Activated T-cell treated with anti-CD3 and anti-CD28 coated beads, Interleukin-2, amount 50 U/mL, for 48 hours (primary cell): ENCODE measurements at places on chromosomes 6 and 20.

DNA sequence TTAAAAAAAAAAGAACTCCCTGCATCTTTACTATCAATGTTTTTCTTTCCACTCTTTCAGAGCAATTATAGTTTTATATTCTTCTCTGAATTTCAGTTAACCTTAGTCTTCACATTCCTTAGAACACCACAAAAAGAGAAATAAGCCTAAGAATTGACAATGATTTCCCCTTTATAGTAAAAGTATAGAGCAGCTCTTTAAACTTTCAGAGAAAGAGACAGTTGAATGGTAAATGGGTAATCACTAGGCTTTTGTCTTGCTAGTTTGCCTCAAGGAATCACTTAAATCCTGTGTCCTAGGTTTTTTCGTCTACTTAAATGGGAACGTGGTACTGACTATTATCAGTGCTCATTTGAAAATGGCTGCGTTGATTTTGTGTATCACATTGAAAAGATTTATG, 31.8 kb downstream of the SLX4IP start:
- no peak for DNase-seq

- DNase-seq, result no peak
Observed at GRCh38 chr6:93418033-93418407, 1.3 kb downstream of the EPHA7 start.

DNA sequence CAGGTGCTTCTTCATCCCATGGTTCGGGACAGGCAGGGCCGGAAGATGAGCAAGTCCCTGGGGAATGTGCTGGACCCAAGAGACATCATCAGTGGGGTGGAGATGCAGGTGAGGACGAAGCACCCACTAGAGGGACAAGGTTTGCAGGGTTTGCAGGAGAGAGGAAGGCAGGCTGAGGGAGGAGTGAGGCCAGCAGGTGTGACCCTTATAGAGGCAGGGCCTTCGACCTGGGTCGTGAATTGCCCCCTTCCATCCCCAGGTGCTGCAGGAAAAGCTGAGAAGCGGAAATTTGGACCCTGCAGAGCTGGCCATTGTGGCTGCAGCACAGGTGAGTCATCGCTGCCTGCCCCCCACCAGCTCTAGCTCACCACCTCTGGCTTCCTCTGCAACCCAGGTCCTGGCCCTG, 8.4 kb downstream of the VARS2 start:
- DNase-seq, result no peak

DNA sequence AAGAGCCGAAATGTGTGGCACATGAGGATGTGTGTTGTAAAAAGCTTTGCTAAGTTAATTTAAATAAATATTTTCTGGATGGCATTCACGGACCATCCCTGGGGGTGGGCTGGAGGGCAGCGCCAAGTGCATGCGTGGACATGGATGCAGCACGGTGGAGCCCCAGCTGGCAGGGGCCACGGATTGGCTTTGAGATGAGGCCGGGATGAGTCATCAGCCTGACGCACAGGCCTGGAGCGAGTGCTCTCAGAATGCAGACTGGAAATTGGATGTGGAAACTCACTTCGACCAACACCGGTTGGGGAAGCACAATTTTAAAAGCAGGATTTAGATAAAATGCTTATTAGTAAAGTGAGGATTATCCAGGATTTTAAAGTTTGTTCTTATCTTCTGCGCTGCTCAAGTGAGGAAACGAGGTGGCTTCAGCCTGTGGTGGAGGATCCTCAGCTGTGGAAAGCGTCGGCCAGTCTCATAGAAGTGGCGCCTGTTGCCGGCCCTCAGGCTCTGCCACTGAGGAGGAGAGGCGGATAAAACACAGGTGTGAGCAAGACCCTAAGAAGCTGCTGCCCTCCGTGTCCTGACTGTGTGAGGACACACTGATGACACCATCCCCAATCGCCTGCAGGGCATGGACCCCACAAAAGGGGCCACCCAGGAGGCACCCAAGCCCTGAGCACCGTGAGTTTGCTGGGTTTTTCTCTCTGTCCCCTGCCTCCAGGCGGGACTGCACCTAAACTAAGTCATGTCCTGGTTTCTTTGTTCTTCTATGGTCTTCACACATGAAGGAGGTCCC, 279.7 kb downstream of the CDH4 start:
- no peak for DNase-seq

DNA sequence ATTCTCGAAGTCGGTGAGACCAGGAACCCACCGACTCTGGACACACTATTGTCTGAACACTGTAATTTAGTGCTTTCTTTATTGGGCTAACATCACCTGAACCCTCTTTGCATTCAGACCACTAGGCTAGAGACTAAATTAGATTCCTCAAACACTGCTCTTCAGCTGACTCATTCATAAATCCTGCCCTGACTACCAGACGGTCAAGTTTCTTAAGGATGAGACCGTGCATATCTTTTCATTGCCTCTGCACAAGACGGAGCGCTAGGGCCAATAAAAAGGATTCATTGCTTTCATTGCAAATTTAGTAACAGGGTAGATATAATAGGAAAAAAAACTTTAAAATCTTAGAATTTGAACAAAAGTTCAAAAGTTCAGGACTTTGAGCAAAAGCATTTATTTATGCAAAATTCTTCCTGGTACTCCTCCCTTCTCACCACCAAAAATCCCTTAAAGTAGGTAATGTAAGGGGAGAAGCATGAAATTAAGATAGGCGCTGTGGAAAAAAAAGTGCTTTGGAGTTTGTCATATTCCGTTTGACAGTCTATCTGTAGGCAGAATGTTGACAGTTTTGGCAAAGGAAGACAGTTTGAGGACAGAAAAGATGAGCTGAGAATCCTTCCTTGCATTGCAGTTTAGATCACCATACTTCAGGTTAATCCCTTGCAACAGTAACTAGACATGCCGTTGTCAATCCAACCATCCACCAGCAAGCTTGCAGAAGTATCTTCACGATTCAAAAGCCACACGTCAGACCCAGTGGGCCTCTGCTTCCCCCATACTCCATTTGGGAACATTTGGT, 328.6 kb upstream of the JARID2 start:
- no peak for DNase-seq

DNA sequence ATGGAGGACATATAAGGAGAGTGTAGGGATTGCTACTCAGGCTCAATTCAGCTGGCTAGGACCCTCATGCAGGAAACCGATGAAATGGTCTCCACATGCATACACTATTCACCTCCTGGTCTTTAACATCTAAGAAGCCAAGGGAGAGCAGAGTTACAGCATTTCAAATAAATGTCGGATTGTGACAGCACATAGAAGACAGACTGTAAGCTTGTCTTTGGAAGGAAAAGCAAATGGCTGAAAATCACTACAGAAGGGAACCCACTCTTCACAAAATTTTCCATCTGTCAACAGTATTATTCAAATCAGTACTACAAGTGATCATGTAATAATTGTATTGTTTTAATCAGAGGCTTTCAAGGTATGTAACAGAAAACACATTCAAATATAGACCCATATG, 72.9 kb downstream of the ATG5 start:
- DNase-seq, result no peak

DNA sequence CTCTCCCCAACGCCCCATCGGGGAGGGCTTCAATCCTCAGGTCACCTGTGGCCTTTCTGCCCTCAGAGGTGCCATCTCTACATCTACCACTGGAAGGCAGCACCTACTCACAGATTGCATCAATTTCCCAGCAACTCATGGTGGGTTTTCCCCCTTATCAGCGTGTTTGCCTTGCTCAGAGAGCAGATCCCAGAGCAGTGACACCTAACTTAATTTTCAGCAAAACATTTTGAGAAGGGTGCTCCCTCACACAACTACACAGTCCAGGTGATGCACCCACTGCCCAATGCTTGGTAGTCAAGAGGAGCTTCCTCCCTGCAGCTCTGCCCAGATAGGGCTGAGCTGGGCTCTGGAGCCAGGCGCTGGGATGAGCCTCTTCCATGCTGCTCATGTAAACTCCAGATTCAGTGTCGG, 48.2 kb downstream of the PLG start:
- no peak for DNase-seq

DNA sequence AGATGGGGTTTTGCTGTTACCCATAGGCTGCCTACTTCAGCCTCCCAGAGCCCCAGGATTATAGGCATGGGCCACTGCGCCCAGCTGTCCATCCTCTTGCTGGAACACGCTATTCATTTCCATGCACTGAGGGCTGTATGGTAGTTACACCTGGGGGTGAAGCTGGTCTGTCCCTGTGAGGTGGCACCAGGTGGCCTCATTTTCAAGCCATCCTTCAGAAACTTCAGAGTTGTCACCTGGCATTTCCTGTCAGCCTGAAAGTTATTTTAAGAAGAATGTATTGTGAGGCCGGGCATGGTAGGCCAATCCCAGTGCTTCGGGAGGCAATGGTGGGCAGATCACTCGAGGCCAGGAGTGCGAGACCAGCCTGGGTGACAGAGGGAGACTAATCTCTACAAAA, 147.6 kb downstream of the DTNBP1 start:
- no peak for DNase-seq

DNA sequence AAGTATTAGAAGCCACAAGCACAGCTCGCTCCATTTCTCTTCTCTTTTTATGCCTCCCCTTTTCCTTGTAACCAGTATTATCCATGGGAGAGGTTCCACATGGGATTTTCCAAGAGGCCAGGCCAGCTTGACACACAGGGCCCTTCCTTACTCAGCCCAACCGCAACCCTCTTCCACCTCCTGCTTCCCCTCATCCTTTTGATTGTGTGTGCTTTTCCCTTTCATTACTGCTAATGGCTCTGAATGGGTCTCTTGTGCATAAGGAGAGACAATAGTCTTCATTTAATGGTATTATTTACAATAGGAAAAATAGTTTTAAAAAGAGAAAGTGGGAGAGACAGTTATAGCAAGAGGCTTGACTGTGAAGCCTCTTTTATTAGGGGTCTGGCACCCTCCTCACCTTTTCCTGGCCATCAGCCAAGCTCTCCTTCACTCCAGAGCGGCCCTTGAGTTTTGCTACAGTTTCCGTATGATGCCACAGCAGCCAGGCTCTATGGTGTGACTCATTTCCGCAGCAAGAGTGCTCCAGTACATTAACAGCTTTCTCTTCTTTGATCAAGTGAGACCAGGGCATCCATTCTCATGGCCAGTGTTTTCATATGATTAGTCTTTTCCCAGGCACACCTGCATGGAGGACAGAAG, 579.5 kb downstream of the TFAP2B start:
- no peak for DNase-seq

DNA sequence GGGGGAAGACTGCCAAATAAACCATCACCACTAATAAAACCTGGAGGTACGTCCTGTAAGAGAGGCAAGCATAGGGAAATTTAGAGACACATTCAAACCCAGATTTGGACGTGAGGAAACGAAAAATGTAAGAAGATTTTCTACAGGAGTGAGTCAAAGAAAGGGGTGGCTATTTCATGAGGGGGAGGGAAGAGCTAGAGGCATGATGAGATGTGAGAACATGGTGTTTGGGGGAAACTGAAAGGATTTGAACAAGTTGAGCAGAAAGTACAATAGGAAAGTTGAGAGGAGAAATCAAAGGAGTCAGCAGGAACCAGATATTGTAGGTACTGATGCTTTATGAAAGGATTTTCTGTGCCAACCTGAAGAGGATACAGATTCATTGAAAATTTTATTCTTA, 179.1 kb upstream of the HS3ST5 start:
- DNase-seq, result no peak

GRCh38 chr6:96164802-96165201, 149.0 kb downstream of the FUT9 start:
- DNase-seq, result no peak

- DNase-seq, result no peak
Observed at GRCh38 chr6:135094403-135094821, 39.8 kb upstream of the HBS1L start.

- DNase-seq, result no peak
Observed at GRCh38 chr6:74991573-74992332, 214.1 kb downstream of the COL12A1 start.

DNA sequence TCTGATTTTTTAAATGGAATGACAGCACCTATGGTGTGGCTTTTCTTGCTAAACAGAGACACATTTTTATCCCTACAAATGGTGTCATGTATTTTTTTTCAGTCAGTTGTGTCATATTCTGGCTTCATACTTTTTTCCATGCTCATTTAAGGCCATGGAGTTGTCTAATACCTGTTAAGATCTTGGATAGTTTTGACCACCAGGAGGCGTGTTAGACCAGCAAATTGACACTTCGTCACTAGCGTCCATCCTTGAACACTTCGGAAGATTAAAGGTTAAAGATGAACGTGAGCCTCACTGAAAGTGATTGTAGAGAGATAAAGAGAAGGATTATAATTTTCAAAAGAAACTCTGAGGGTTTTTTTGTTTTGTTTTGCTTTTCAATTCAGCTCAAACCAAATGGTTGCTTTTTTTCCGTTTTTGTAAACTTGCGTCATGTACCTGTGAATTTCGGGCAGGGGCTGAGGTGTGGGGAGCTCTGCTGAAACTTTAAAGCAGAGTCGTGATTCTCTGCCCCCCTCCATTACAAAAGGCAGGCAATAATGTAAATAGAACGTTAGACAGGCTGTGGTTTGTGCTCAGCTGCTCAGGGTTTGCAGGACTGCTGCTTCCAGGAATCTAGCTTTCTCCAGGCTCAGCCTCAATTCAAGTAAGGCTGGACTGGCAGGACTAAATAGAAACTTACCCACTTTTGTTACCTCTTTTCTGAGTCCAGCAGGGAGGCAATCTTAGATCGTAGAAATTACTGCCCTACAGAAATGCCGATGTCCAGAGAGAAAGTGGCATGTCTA, 245.1 kb downstream of the FOXA2 start:
- DNase-seq, result peak; percentile 29

GRCh38 chr20:53736757-53737395, 143.2 kb upstream of the ZNF217 start:
- no peak for DNase-seq

DNA sequence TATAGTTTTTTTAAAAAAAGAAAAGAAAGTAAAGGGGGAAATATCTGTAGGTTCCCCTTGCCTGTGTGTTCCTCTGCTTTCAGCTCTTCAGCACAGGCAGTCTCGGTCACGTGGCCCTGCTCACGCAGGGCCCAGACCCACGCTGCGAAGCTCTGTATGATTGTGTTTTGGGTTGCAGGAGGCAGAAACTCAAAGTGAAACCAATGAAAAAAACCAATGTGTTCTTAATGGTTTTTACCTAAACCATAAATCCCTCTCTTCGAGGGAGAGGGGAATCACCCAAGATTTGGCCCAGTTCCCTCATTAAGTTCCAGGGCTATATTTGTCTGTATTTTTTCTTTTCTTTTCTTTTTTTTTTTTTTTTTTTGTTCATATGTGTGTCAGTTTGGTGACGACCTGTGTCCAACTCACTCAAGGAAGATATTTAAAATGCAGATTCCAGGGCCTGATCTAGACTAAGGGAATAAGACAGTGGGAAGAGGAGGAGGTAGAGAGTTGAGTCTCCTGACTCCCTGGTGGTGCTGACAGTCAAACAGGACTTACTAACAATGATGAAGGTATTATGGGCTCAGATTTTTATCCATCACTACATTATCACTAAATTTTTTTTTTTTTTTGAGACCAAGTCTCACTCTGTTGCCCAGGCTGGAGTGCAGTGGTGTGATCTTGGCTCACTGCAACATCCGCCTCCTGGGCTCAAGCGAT, 33.8 kb upstream of the RREB1 start:
- peak; percentile 77 for DNase-seq

GRCh38 chr20:51470907-51471411, 71.6 kb downstream of the NFATC2 start:
- DNase-seq, result peak; percentile 70
